ENCODE measurements at places on chromosomes 7 and 10. TPM values are rescaled to one million over a fixed set of nuclear protein-coding genes. Genes with fewer than 3 reads are reported as not detected.

Gene PTPRE
- 41.8 TPM for total RNA-seq

Gene ADRA2A
- total RNA-seq, result not detected

- no peak for DNase-seq
Measured at GRCh38 chr7:117041007-117041406, 87.7 kb downstream of the ST7 start.

Gene PTER
- 12.6 TPM for total RNA-seq
